Activated T-helper 2 cell treated with anti-CD3 and anti-CD28 coated beads, Interferon-gamma antibody, Interleukin-2, Interleukin-4, amounts not matched to agents 10 μg/mL and 5 μg/mL and 100 μg/mL, durations not matched to agents 14 hours and 24 hours and 36 hours (primary cell): ENCODE measurements at places on chromosomes 6 and 20. TPM values are rescaled to one million over a fixed set of nuclear protein-coding genes. Genes with fewer than 3 reads are reported as not detected.

The HLA-DOB gene
- 3.1 and 3.6 TPM in 2 replicates for total RNA-seq

- no peak for DNase-seq
Measured at GRCh38 chr6:140554421-140554820, 1180.0 kb upstream of the CITED2 start.

- no peak for DNase-seq
Measured at GRCh38 chr6:71512256-71512655, 223.6 kb downstream of the OGFRL1 start.

The EYS gene
- total RNA-seq = not detected in 2 replicates
